Kidney epithelial cell (primary cell): ENCODE measurements at places on chromosomes 12 and 14. TPM values are rescaled to one million over a fixed set of nuclear protein-coding genes. Genes with fewer than 3 reads are reported as not detected.

GRCh38 chr12:47237751-47238211, 158.0 kb upstream of the AMIGO2 start:
- no peak for DNase-seq

GRCh38 chr14:61429316-61429715, 107.9 kb downstream of the PRKCH start:
- DNase-seq = no peak

The KLHL33 gene
- total RNA-seq = 0.08 TPM in 1 of 2 replicates, not detected in the other

The PLCZ1 gene
- not detected in 2 replicates for total RNA-seq

The CD69 gene
- total RNA-seq = 3.7 and 4.2 TPM in 2 replicates

GRCh38 chr12:52320784-52321400, at the start of gene KRT83:
TSS of gene KRT83 (minus strand) at chr12:52321398. CDS start at chr12:52321335, 63 bp downstream.
- no peak for DNase-seq

The TTC5 gene
- total RNA-seq = 10.9 and 13.3 TPM in 2 replicates

DNA sequence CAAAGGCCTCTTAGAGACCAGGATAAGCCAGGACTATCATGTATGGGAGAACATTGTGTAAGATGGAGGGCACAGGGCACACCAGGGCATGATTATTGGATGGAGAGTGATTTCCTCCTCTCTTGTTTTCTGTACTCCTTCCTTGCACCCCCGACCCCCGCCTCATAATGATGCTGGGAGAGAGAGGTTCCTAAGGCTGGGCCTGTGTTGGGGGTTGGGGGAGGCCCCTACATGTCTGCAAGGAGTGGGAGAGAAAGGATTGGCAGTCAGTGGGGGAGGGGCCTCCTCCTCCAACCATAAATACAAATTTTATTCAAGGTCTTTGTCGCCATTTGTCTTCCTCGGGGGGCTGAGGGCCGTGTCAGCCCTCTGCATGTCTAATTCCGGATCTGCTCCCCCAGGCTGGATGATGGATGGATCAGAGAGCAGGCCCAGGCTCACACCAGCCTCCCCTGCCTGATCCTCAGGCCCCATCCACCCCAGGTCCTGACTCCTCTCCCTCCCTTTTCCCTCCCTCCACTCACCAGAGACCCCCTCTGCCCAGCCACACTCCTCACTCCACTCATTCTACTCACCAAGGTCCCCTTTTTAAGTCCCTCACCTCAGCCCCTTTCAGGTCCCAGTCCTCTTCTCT, 2.0 kb upstream of the C1QL4 start:
- DNase-seq = no peak

DNA sequence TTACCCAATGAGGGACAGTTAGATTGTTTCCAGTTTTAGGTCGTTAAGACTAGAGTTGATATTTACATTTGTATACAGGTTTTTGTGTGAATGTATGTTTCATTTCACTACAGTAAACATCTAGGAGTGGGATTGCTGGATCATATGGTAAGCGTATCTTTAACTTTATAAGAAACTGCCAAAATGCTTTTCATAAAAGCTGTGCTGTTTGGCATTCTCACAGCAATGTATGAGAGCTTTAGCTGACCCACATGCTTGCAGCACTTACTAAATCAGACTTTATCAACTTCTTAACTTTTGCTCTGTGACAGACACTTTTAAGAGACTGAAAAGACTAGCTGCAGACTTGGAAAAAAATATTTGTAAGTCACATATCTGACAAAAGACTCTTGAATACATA, 262.5 kb upstream of the PELI2 start:
- no peak for DNase-seq

The MYF5 gene
- total RNA-seq = not detected in 2 replicates

DNA sequence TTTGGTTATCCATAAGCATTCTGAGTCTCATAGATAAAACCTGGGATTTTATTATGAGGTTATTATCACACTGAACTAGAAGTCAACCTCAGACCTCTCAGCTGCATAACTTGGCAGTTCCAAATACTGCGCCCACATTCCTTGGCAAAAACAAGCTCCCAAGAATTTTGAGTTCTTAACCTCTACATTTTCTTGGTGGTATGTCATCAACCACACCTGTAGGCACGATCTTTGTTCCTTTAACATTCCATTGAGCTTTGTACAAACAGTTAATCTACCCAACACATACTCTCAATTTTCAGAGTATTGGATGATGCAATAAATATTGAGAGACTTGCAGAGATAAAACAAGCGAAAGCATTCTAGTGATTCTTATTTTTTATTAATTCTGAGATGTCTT, 371.8 kb upstream of the PRICKLE1 start:
- peak; percentile 96 for DNase-seq

DNA sequence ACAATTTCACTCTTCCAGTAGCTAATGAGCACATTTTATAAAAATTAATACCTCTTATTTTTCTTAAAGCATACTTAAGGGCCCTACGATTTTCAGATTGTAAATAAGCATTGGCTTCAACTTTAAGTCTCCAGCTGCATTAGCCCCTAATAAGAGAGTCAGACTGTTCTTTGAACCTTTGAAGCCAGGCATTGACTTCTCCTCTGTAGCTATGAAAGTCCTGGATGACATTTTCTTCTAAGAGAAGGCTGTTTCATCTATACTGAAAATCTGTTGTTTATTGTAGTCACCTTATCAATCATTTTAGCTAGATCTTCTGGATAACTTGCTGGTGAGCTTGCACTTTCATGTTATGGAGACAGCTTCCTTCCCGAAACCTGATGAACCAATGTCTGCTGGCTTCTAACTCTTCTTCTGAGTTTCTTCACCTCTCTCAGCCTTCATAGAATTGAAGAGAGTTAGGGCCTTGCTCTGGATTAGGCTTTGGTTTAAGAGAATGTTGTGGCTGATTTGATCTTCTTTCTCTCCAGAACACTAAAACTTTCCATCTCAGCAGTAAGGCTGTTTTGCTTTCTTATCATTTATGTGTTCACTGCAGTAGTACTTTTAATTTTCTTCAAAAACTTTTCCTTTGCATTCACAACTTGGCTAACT, 377.1 kb upstream of the RGS6 start:
- DNase-seq = no peak

The TUBA1C gene
- 544 and 682 TPM in 2 replicates for total RNA-seq

- no peak for DNase-seq
These were observed 1.1 kb downstream of the NELL2 start for GRCh38 chr12:44874981-44875416.

GRCh38 chr12:128259556-128260070, 7.4 kb upstream of the TMEM132C start:
- DNase-seq = no peak

DNA sequence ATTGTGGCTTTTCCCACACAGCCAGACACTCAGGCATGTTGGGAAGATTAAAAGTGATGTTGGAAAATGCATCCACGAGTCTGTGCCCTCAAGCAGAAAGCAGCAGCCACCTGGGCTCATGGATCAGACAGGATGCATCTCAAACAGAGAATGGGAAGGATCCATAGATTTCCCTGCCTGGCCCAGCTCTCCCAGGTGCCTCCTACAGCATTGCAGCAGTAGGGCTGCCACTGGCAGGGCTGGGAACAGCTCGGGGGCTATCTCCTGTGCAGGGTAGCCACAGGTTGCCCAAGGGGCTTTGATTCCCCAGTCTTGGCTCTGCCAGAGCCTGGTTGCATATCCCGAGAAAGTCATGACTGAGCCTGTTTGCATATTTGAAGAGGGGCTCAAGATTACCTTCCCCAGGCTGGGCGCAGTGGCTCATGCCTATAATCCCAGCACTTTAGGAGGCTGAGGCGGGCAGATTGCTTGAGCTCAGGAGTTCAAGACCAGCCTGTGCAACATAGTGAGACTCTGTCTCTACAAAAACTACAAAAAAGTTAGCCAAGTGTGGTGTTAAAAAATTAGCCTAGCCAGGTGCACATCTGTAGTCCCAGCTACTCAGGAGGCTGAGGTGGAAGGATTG, 19.5 kb downstream of the C14orf132 start:
- no peak for DNase-seq

DNA sequence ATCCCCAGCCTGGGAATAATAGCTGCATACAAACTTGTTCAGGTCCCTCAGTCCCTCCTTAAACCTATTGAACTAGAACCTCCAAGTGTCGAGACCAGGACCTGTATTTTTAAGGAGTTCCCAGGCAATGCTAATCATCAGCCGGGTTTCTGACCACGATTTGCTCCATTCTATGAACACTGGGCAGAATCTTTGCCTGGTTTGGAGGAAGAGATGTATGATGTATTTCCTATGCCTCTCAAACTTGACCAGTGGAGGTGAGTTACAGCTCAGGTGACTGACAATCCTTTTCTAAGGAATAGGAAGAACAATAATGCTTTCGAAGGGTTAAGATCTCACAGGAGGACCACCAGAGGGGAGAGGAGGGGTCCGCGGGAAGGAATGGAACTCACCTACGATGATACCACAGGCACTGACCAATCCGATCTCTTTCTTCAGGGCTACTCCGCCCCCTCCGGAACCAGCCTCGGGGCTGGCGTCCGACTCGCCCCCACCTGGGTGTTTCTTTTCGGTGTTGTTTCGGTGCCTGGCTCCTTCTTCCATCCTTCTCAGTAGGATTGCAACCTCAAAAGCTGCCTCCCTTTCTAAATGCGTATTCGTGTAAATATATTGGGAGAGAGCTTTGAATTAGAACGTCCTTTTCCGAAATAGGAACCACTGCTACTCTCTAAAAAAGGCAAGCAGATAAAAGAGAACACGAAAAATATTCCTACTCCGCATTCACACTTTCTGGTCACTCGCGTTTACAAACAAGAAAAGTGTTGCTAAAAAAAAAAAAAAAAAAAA, 895 bp downstream of the SLC7A8 start:
- no peak for DNase-seq

DNA sequence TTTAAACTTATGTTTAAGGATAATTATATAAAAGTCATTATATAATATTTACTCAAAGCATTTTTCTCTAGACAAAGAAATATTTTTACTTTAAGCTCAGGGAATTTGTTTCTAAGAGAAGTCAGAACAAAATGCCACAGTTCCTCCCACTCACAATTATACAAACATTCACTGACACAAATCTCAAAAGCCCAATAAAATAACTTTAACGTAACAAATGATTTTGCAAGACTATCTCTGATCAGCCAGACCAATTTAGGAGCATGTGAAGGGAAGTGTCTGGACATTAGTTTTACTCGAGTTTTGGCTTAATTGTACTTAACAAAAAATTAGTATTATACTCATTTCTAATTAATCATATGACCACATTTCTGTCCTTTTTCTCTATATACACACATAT, 41.2 kb downstream of the COCH start:
- no peak for DNase-seq

The C12orf54 gene
- not detected in 2 replicates for total RNA-seq

DNA sequence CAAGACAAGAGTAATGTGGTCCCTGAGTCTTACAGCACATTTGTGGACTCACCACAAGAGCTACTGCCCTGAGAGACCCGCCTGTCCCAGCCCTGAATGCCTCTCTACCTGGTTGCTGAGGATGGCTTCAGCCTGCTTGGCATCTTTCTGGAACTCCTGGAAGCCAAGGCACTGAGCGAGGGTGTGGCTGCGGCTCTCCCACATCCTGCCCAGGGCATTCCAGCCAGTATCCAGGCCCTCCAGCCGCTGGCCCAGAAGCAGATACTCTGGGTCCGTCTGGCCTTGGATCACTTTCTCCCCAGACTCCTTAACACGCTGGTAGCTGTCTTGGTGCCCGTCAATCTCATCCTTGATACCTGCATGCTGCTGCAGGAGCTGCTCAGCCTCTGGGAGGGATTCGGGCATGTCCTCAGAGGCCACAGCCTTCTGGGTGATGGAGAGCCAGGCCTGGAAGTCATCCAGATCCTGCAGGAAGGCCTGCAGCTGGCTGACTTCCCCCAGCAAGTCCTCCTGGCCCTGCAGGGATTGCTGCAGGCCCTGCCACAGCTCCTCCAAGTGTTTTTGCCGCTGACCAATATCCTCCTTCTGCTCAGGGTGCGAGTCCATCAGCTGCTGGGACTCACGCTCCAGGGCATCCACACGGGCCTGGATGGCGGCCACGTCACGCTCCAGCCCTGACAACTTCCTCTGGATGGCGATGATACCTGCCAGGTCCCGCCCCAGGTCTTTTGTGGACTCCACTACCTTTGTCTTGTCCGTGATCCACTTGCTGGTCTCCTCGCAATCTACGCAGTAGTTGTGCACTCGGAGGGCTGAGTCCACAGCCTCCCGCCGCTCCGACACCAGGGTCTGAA, 82.3 kb downstream of the PLEKHG3 start:
- no peak for DNase-seq

- no peak for DNase-seq
These were observed 98.5 kb downstream of the SINHCAF start for GRCh38 chr12:31227401-31227981.

DNA sequence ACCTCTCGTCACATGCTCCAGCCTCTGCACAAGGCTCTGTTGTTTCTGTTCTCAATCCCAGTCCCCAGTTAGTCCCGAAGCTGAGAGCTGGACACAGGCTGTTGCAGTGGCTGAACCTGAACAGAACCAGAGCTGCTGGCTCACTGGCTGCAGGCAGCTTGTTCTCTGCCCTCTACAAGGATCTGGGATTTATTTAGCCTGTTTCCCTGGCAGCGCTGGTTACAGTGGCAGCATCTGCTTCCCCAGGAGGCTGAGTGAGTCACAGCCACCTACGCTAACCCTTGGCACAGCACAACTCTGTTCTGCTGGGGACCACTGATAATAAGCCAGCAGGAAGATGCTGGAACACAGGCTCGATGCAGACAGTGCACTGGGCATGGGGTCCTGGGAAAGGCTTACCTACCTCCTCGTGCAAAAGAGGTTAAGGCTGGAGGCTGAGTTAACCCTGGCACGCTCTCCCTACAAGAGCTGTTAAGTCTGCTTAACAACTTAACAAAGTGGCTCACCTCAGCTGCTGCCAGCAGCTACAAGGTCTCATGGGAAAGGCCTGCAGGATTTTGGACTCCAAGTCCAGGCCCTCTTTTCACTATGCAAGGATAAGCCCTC, 299.6 kb downstream of the PCNX1 start:
- DNase-seq = peak; percentile 26

- no peak for DNase-seq
These were observed at the start of gene CDH24 for GRCh38 chr14:23056956-23057756. TSS of gene CDH24 (minus strand) at chr14:23057520. CDS start at chr14:23055733, 1,787 bp downstream.

DNA sequence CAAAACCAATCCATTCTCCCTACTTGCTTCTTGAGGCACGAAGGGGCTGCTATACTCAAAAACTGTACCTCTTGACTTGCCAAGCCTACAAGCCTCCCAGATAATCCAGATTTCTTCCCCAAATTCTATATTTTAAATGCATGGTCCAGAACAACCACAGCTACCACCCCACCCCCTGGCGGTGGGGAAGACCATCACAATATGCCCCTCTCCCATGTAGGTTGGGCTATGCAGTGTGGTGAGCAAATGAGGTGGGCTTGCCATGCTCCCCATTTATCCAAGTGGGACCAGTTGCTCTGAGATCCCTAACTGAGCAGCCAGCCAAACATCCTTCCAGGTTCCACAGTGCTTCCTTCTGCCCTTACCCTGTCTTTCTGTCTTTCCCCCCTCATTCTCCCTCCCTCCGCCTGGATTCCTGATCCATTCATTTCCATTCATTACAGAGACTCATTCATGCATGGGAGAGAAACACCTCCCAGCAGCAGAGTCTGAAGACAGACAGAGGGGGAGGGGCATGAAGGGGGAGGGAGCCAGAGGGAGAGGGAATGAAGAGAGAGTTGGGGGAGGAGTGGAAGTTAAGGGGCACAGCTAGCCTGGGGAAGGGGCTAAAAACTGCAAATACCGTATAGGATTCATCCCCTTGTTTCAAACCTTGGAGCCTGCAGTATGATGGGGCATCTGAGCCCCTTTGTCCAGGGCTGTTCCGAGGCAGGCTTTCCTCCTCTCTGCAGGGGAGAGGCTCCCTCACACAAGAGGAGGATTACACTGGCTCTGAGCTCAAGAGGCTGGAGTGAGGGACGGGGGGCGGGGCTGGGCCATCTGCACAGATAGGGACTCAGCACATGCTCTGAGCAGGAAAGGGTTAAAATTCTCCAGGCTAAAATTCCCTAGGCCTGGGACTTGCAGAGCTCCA, 4.4 kb downstream of the ZNF219 start:
- no peak for DNase-seq
